ENCODE measurements at places on chromosomes 1 and 21.
A peak's percentile ranks its signal among the peaks of the same experiment; 100 is the strongest.

- no peak for DNase-seq
These were observed 2.8 kb upstream of the ADAM30 start for GRCh38 chr1:119898981-119899720.

DNA sequence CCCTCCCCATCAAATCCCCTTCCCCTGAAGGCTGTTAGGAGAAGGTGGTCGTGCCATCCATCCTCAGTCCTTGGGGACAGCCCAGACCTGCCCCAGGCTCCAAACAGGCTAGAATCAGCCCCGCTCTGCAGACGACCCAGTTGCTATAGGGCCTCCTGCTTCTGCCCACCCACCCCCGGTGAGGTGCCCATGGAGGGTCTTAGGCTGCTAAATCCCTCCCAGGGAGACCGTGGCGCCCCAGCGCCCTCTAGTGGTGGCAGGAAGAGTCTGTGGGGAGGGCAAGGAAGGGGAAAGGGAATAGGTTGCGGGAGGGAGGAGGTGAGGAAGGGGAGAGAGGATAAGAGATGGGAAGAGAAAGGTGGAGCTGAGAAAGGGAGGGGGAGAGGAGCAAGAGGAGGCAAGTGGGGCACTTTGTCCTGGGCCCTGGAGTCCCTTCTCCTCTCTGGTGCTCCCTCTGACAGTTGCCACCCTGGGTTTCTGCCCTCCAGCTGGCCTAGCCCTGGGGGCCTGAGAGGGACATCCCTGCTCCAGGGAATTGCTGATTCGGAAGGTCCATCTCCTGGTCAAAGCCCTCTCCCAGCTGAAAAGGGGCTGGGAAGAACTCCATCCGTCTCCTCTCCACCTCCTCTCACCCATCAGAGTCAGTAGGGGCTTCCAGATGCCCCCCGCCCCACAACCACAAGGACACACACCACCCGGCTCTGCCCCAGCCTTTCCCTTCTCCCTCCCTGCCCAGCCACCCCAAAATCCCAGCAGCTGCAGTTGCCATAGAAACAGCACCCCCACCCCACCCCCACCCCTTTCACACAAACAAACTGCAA, 55.4 kb downstream of the CAMK2N1 start:
- DNase-seq, result peak; percentile 77

- DNase-seq, result no peak
These were observed 3.2 kb downstream of the BARHL2 start for GRCh38 chr1:90713741-90714509.

DNA sequence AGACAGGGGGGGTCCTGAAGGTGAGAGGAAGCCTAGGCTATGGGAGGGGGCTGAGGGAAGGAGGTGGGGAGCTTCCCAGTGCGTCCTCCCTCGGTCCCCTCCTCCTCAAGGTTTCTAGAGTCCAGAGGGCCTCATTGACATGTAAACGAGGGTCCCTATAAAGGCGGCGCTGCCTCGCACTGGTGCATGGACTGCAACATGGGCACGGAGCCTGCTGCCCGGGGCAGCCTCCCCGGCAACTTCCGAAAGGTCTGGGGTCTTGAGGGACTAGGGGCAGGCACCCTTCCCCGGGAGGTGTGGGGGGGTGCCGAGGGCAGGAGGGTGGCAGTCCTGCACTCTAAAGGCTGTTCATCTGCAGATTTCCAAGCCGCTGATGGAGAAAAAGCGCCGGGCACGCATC, at the start of gene HES3:
HES3 (plus strand) TSS at position 187 of the 400 bp plus-strand sequence; CDS start at position 374, 187 bp downstream.
- DNase-seq, result no peak

- no peak for DNase-seq
These were observed 174.1 kb downstream of the FOXD2 start for GRCh38 chr1:47611992-47612391.

DNA sequence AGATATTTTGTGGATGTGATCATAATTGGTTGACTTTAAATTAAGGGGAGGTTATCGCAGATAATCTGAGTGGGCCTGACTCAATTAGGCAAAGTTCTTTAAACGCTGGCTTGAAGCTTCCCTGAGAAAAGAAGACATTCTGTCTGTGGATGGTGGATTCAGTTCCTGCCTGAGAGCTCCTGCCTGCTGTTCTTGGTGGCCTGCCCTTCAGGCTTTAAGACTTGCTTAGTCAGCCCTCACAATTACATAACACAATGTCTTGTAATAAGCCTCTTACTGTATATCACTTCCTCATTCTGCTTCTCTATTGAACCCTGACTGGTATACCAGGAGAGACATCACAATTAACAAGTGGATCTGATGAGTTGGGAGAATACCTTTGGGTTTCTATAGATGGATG, 50.2 kb downstream of the KCNJ6 start:
- no peak for DNase-seq

GRCh38 chr1:179144626-179145025, 62.8 kb downstream of the TOR3A start:
- no peak for DNase-seq

GRCh38 chr1:222785529-222785928, 29.3 kb upstream of the DISP1 start:
- DNase-seq, result no peak

- no peak for DNase-seq
These were observed 26.3 kb downstream of the FTCD start for GRCh38 chr21:46128933-46129571.

- DNase-seq, result no peak
These were observed 382.3 kb upstream of the LRRC7 start for GRCh38 chr1:69185378-69185777.

DNA sequence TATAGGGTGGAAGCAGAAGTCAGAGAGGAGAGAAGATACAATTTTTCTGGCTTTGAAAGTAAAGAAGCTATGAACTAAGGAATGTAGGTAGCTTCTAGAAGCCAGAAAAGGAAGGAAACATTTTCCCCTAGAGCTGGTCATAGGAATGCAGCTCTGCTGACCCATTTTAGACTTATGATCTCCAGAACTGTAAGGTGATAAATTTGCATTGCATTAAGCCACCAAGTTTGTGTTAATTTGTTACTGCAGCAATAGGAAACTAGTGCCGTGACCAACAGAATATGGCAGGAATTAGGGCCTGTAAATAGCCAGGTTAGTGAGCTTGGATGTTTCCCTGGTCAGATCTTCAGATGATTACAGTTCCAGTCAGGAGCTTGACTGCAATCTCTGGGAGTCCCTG, 244.3 kb upstream of the C1orf105 start:
- no peak for DNase-seq

DNA sequence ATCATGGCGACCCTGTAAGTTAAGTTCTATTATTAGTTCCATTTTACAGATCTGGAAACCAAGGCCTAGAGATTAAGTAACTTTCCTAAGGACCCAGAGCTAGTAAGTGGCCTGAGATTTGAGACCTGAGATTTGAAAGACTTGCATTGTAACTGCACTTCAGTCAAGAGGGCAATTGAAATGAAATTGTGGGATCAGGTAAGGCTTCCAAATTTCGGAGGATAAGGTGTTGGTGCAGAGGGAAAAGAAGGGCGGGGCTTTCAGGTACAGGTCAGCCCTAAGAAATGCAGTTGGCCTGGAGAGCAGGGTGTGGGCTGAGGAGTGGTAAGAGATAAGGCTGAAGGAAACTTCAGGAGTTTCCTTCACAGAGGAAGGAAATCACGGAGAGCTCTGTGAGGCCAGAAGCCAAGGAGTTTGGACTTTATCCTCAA, 51.1 kb downstream of the SLC16A1 start:
- no peak for DNase-seq

- DNase-seq, result no peak
These were observed 97.3 kb upstream of the SYT6 start for GRCh38 chr1:114250683-114251572.

GRCh38 chr1:193525917-193526710, 339.7 kb upstream of the B3GALT2 start:
- DNase-seq, result no peak

DNA sequence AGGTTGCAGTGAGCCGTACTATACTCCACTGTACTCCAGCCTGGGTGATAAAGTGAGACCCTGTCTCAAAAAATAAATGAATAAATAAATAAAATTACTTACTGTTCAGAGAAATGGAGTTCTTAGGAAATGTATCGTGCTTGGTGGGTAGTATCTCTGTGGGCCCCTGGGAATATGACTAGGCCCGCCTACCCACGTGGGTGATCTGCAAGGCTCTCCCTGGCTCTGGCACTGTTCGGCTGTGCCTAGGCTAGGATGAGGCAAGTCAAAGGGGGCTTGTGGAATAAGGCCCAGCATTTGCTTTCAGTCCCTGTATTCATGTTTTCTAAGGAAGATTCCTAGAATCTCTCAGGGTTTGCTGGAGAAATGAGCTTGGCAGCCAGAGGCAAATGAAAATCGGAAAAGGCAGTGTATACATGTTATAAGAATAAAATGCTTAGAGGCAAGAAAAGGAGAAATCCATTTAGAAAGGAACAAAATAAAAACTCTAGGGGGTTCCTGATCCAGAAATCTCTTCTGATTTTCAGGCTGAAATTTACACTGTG, 4.5 kb upstream of the CSRP1 start:
- DNase-seq, result no peak

GRCh38 chr21:28636752-28637691, 355.7 kb downstream of the LTN1 start:
- no peak for DNase-seq

GRCh38 chr1:183884526-183884925, 79.6 kb downstream of the RGL1 start:
- no peak for DNase-seq

- DNase-seq, result no peak
These were observed 263.5 kb upstream of the PLD5 start for GRCh38 chr1:242787968-242788367.

DNA sequence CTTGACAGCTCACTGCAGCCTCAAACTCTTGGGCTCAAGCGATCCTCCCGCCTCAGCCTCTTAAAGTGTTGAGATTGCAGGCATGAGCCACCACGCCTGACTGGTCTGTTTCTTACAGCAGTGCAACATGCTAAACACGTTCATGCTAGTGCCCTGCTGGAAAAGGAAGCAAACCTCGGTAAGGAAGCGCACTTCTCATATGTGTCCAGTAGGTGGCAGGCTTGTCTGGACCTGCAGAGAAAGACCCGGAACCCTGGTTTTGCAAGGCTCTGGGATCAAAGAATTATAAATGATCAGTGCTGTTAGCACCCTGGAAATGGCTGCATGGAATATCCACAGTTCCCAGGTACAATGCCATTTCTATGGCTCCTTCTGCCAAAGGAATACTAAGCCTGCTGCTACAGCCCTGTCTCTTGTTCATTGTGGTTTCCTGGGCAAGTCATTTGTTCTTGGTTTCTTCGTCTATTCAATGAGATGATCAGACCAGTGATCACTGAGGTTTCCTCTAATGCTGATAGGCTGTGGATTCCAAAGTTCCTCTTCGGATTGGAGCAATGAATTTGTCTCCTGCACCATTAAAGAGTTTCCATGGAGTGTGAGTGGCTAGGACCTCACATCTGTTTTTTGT, 15.9 kb downstream of the RNU5D-1 start:
- DNase-seq, result peak; percentile 61

GRCh38 chr21:21973806-21974205, 975.6 kb downstream of the NCAM2 start:
- peak; percentile 1 for DNase-seq

- no peak for DNase-seq
These were observed 83.3 kb downstream of the GABPA start for GRCh38 chr21:25818121-25818520.
